Activated CD4-positive, alpha-beta T cell treated with anti-CD3 and anti-CD28 coated beads, Interleukin-2, amount 10 ng/mL, durations not matched to agents 24 days and 14 days (primary cell): ENCODE measurements at places on chromosomes 4 and X. TPM values are rescaled to one million over a fixed set of nuclear protein-coding genes. Genes with fewer than 3 reads are reported as not detected.

DNA sequence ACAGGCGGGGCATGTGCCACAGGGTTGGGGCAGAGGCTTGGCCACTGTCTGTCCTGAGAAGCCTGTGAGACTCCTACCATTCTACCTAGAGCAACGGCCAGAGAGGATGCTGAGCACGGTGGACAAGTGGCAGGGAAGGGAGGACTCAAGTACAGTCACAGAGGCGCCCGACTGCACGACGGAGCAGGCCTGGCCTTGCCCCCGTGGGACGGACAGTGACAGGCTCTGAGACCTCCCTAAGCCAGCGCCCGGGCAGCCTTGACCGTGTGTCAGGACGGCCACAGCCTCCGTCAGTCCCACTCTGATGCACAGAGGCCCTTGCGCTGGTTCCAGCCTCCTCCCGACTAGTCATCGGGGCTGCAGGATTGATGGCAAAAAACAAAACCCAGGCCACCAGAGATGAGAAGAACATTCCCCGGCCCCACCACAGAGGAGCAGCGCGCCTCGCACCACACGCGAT lies 36.7 kb upstream of the MXD4 start:
- DNase-seq = no peak

DNA sequence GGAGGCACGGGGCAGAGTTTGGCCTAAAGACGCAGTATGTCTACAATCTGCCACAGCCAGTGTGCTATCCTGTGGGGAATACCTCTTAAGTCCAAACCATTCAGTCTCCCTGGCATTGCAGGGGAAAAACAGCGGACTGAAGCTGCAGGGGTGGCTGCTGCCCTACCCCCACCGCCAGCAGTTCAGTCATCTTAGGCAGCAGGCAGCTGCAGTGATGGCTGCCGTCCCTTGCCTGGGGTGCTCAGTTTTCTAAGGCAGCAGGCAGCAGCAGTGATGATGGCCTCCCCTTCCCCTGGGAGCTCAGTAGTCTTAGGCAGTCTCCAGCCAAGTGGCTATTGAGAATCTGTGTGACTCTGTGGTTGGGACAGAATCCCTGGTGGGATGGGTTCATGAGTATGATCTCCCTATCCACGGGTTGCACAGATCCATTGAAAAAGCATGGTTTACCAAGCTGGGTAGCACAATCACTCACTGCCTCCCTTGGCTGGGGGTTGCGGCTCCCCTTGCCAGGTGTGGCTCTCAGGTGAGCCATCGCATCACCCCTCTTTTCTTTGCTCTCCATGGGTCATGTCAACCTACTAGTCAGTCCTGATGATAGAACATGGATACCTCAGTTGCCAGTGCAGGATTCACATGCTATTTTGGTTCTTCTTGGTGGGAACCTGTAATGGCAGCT lies 48.9 kb upstream of the GRID2 start:
- no peak for DNase-seq

DNA sequence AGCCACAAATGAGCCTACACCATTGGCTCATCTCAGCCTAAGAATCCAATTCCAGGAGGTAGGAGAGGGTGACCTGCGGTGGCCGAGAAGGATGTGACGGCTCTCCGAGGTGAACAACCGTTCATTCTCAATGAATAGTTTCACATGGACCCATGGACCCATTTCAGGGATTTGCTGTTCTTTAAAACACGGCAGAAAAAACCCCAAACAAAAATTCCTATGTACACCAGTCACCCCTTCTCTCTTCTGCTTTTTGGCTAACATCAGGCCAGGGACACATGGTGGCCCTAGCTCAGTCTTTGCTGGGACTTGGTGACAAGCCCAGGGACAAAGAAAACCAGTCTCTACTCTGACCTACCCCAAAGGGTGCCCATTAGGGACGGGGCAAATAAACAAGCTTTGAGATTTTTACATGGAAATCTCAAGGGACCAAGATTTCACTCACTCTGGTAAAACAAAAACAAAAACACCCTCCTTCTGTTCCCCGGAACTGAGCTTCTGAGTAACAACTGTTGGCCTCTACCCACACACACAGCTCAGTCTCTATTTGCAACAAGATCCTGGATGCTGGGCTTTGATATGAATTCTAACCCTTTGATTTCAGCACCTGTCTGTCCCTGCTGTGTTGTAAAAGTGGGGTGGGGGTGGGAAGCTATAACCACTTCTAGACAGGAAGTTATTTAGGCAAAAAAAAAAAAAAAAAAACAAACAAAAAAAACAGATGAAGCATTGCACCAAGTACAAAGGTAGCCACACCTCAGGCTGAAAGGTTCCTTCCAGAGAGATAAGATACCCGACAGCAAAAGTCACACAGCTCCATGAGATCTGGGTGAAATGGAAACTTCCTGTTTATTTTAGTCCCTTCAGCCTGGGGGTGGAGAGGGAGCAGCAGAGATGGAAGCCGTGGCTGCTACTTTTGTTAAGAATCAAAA lies 49.0 kb downstream of the DDX3X start:
- DNase-seq = peak; percentile 78

GRCh38 chr4:152556283-152556682 lies 20.4 kb upstream of the FBXW7 start:
- DNase-seq = peak; percentile 68

- DNase-seq = no peak
Observed at GRCh38 chr4:182770259-182770995, 146.8 kb downstream of the DCTD start.

- DNase-seq = no peak
Observed at GRCh38 chr4:14289708-14290107, 662.2 kb upstream of the BOD1L1 start.

DNA sequence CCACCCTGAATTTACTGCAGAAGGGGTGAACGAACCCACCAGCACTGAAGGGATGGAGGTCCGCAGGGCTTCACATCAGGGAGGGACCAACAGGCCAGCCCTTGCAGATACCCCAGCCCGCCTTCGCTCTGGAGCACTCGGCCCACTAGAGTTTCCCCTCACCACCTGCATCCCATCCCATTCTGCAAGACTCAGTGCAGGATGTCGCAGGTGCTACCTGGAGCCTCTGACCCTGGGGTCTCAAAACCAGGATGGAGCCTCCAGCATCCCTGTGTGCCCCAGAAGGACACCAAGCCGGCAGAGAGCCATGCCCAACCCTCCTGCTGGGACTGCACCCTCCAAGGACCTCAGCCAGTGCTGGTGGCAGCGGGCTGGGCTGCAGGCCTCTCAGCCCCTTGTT lies 57.6 kb upstream of the ADRA2C start:
- no peak for DNase-seq

- no peak for DNase-seq
Observed at GRCh38 chrX:36986231-36986630, 21.9 kb upstream of the FAM47C start.

DNA sequence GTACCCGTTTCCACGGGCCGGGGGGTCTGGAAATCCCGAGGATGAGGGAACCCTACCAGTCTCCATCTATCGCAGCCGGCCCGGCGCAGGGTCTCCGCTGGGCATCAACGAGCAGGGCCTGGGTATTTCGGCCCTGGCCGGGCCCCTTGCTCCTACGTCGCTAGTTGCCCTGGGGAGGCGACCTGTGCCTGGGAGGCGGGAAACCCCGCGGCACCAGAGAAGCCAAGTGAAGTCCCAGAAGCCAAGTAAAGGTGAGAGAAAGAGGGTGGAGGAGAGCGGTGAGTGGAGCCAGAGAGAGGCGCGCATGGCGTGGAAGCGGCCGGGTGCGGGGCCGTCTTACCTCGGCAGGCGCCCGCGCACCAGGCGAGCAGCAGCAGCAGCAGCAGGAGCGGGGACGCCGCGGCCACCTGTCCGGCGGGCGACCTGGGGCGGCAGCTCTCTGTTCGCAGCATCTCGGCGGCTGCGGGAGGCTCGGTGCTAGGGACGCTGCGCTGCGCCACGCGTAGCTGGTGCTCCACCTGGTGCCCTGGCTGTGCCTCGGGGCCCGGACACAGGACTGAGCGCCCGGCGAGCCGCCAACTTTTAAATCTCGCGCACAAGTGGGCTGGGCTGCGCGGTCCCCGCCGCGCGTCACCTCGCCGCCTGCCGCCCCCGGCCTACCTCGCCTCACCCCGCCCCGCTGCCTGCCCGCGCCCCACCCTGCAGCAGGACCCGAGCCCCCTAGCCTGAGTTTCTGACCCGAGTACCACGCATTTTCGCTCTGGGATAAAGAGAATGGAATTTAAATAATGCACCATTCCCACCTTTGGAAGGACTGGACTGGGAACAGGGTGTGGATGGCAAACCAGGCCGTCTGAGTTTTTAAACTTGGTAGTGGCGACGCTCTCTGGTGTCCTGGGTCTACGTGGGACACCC lies at the start of gene NMU:
Gene NMU, minus strand, starts transcription at position 558 of the 915 bp plus-strand sequence. Its CDS starts 106 bp downstream, at position 452.
- DNase-seq = peak; percentile 69

- peak; percentile 64 for DNase-seq
Observed at GRCh38 chrX:120755066-120755846, 120.4 kb downstream of the CT47B1 start.

DNA sequence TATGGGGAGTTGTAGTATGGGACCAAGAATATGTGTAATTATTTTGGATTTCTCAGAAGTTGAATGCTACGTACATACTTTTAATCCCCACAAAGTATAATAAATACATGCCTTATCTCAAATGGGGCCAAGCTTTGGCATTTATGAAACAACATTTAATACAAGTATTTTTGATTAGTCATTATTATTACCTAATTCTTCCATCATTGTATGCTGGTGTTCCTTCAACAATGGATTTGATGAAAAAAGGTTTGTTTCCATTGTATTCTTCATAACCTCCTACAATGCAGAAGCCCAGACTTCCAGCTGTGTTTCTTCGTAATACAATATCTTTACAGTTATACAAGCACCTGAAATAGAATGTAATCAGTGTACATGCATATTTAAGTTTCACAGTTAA lies 83.8 kb downstream of the FIP1L1 start:
- no peak for DNase-seq

GRCh38 chr4:67087897-67088296 lies 457.4 kb downstream of the CENPC start:
- DNase-seq = peak; percentile 81

DNA sequence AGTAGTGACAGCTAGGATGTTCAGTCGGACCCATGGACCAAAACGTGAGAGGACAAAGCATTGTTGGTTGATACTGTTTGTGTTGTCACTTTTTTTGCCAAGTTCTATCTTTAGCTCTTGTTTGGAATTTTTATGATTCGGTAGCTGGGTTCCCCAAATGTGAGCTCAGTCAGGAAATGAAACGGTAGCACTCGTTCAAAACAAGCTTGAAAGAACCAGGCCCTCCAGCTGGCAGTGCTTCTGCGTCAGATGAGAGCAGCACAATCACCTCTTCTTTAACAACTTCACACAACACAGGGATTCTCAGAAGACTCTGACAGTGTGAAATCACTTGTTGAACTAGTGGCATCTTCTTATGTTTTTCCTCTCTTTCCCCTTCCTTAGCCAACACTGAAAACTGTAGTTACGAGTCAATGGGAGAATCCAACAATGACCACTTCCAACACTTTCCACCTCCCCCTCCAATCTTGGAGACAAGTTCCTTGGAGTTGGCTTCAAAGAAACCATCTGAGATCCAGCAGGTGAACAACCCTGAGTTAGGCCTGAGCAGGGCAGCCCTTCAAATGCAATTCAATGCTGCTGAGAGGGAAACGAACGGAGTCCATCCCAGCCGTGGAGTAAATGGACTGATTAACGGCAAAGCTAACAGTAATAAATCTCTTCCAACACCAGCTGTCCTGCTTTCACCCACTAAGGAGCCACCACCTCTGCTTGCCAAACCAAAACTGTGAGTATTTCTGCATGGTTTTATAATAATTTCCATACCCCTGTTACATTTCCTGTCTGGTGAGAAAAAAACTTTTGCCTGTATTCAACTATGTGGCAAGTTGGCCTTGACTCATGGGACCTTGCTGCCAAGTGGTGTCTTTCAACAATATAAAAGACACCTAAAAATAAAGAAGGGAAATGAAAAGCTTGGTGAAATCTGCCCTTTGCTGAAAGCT lies 214.6 kb downstream of the PALLD start:
- DNase-seq = no peak

GJB1 gene
- not detected in 2 replicates for total RNA-seq

PTTG2 gene
- total RNA-seq = 0.31 and 0.63 TPM in 2 replicates

TCP11X2 gene
- total RNA-seq = not detected in 2 replicates

EVC gene
- 1.8 and 1.9 TPM in 2 replicates for total RNA-seq

PIM2 gene
- total RNA-seq = 391 and 394 TPM in 2 replicates

CXorf65 gene
- total RNA-seq = 17.9 and 24.9 TPM in 2 replicates

MAGEA10 gene
- not detected in 2 replicates for total RNA-seq

ARX gene
- not detected in 2 replicates for total RNA-seq
